ENCODE measurements at places on chromosomes 5 and 9. TPM values are rescaled to one million over a fixed set of nuclear protein-coding genes. Genes with fewer than 3 reads are reported as not detected.

- DNase-seq = no peak
These were observed 142.1 kb downstream of the XRCC4 start for GRCh38 chr5:83219495-83219894.

GRCh38 chr9:81499594-81499993 lies 189.8 kb downstream of the TLE1 start:
- no peak for DNase-seq

DNA sequence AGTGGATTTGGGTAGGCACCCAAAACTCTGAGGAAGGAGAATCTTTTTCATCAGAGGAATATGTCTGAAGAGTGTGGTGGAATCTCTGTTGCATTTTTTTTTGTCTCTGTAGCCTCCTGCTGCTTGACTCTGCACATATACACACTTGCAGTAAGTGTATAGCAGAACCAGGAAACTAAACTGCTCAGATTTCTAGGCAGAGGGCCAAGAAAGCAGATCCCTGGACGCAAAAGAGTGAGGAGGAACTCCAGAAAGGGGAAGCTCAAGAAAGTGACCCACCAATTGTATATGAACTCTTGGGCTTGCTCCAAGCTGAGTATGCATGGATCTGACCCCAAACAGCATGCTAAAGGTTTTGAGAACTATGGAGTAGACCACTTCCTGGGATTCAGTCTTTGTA lies 181.8 kb downstream of the GADD45G start:
- no peak for DNase-seq

The SPINK7 gene
- 0.12 TPM for polyA plus RNA-seq

The PRRT1B gene
- 0.72 TPM for polyA plus RNA-seq

The KCNIP1 gene
- 13.9 TPM for polyA plus RNA-seq

The RECK gene
- 29.4 TPM for polyA plus RNA-seq

Measured in right renal cortex interstitium (tissue), 3 donors.